Right lung (tissue), 10 donors: ENCODE measurements at places on chromosomes 2 and 18.

GRCh38 chr18:36650906-36651305 lies 177.9 kb downstream of the TPGS2 start:
- no peak for DNase-seq

- no peak for DNase-seq
These were observed 128.8 kb downstream of the ZNF521 start for GRCh38 chr18:25223211-25223610.

DNA sequence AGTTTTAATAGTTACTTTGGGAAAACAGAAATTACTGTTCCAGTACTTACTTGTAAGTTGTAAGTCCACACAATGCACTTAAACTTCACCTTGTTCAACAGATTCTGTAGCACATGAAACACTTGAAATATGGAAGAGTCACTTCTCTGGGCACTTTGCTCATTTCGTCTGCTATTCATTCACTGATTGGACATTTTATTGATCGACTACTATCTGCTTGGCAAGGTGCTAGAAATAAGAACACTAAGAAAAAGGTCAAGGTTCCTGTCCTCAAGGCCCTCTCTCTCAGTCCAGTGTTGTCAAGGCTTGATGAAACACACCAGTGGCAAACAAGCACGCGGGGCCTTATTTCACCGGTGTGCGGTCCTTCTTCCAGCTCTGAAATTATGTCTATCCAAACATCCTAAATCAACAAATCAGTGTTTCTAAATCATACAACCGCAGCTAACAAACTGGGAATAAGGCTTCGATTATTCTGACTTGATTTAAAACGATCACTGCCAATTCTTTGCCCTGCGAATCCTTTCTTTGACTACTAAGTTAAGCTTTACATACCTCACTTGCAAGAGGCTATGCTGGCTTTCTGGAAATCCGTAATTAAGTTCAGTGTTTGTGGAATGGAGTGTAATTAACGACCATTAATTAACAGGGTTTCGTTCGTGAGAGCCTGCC lies 780 bp upstream of the ITGAV start:
- DNase-seq, result no peak

GRCh38 chr2:119488245-119489214 lies 35.8 kb downstream of the SCTR start:
- no peak for DNase-seq

GRCh38 chr2:181465676-181466375 lies 8.6 kb downstream of the ITGA4 start:
- no peak for DNase-seq

DNA sequence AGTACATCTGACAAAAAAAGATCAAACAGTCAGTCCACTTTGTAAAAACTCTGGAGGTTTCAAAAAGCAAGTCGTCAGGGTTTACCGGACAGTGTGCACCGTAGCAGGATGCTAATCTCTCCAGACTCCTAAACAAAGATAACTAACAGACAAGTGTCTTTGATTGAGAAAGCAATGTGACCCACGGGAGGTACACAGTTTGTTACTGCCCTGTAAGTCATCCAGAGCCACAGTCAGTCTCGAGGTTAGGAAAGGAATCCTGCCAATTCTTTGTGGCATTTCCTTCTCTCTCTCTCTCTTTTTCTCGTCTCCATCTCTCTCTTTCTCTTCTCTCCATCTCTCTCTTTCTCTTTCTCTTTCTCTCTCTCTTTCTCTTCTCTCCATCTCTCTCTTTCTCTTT lies 42.8 kb downstream of the LRRTM4 start:
- no peak for DNase-seq
